ENCODE measurements at places on chromosomes 3 and 15.

- no peak for DNase-seq
These were observed 202.8 kb downstream of the RSRC1 start for GRCh38 chr3:158312560-158313141.

- DNase-seq: no peak
These were observed 5.3 kb downstream of the FGD5 start for GRCh38 chr3:14823910-14824629.

GRCh38 chr15:76576523-76577279 is 240.1 kb downstream of the ISL2 start:
- peak; percentile 31 for DNase-seq

DNA sequence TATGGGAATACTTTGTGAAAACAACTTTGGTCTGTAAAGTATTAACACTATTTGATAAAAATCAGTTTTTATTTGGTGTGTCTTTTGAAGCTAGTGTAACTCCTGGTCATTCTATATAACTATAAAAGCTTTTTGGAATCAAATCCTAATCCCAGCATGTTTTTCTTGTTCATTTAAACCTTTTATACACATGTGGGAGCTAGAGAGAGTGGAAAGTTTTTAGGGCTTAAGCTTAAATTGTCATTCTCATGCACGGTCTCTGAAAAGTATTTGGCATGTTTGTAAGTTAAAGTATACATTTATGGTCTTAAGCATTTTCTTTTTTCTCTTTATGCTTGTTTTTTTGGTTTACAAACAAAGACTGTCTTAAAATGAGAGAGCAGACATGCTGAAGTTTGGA is 83.4 kb upstream of the RARB start:
- no peak for DNase-seq

GRCh38 chr15:29344474-29344873 is 74.9 kb upstream of the NSMCE3 start:
- DNase-seq: no peak

DNA sequence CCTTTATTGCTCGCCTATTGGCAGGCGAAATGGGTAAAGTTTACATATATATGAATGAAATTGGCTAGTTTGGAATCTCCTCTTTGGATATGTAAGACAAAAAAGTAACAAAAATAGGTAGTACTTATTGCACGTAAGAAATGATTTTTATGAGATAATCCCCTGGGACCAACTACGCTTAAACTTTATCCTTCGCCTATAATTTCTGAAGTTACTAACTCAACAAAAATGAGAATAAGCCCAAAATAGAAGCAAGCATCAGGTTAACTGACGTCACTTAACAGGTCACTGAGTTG is 438 bp upstream of the SLC49A4 start:
- peak; percentile 16 for DNase-seq

DNA sequence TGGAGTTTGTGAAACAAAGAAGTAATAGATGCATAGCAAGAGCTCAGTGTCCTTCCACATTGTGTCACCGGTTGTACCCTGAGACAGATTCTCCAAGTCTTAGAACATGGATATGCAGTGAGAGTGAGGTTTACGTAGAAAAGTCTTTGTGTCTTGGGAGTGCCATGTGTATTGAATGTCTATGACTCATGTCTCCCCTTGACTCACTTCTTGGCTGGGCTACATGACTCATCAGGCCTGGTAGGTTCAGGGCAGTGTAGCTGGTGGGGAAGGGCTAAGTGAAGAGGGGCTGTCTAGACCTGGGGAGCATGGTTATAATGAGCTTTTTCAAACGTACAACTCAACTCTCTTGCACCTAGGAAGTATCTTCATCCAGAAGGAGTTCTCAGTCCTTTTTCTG is 167.4 kb downstream of the GAP43 start:
- DNase-seq: no peak

GRCh38 chr3:17055374-17056276 is 170.9 kb downstream of the PLCL2 start:
- peak; percentile 71 for DNase-seq

- no peak for DNase-seq
These were observed 7.4 kb upstream of the RIOX2 start for GRCh38 chr3:97979610-97980009.

DNA sequence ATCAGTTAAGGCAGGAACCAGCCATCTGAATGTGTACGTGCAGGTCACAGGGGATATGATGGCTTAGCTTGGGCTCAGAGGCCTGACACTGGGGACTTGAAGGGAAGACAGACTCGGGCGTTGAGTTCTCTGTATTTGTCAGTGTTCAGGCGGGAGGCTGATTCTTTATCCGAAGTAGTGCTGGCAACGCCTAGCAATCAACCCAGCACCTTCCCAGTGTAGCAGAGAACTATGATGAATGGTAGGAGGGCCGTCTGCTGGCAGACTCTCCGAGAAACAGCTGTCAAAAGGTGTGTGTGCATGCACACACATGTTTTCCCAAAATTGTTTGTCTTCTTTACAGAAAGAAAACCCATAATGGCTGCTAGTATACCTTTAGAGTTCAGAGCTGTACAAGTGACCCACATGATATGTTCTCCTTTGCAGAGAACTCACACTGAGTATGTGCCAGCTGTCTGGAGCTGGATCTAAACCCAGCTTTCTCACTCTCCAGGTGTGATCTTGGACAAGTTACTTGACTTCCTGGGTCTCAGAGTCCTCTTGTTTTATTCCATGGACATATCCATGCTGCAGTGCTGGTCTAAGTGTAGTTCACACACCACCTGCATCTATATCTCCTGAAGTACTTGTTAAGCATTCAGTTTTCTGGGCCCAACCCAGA is 74.5 kb upstream of the LARS2 start:
- DNase-seq: no peak

DNA sequence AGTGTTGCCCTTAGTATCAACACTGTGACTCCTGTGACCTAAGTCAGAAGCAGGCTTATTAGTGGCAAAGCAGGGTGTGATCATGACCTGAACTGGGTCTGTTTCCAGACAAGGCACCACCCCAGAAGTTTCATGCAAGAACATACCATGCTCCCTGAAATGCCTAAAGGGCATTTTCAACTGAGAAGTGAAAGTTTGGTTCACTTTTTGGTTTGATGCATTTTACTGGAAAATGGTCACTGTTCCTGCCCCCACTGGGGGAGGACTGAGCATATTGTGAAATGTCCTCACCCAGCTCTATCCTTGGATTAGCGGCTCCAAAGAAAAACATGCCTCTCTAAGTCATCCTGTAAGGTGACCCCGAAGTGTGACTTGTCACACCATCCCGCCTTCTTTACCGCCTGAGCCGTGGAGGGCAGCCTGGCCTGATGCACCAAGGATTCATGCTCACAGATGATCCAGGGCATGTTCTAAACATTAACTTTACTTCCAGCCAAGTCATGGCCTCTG is 3.1 kb upstream of the FAM240A start:
- no peak for DNase-seq

- no peak for DNase-seq
These were observed 810 bp upstream of the MEF2A start for GRCh38 chr15:99565049-99565298.

GRCh38 chr3:120604382-120604781 is 8.2 kb downstream of the NDUFB4 start:
- DNase-seq: no peak

DNA sequence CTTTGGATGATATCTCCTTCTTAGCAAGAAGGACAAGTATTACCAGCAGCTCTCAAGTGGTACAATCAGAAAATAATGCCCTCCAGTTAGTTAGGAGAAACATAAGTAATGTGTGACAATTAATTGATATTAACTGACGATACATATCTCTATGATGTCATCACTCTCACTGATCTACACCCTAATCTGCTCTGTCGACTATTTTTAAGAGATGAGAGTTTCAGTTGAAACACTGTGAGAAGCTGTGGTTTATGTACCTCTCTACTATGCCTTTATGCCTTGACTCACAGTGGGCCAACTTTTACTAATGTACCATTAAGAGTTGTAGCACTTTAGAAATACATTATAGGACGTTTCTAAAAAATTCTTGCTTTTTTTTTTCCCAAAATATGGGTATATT is 8.6 kb downstream of the CEP152 start:
- DNase-seq: no peak

GRCh38 chr3:99248130-99248529 is 346.6 kb upstream of the DCBLD2 start:
- peak; percentile 31 for DNase-seq

DNA sequence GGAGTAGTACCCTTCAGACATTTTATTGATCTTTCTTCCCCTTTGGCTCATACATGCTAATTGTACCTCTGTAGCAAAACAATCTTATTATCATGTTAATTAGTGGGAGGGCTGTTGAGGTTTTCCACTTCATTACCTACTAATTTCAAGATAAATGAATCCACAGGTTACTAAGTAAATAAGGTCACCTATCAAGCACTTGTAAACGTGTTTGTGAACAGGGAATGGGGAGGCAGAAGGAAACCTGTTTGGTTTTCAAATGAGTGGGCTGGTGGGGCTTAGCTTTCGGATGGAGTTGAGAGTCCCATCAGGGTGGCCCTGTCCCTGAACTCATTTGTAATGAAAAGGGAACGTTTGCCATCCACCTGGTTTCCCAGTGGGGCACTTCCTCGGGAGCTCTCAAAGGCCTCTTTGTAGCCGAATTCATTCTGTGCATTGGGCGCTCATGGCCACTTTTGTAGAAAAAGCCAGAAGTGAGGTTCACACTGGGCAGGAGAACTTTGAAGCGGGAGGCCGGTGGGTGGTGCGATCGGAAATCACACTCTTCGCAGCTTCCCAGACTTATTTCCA is 419.8 kb upstream of the NR2F2 start:
- DNase-seq: no peak

GRCh38 chr3:168087539-168087938 is 8.2 kb downstream of the GOLIM4 start:
- DNase-seq: no peak

DNA sequence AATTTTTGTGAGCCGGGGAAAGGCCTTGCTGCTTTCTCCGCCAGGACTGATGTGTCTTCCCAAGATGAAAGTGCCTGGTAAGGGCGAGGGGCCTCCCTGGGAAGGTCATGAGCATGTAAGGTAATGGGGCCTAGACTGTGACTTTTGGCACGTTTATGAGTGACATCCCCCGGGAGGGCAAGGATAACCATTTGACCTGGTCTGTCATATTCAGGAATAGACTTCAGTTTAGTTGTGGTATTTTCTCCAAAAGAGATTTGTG is 631 bp upstream of the CNBP start:
- no peak for DNase-seq

GRCh38 chr3:190773948-190774347 is 88.5 kb downstream of the GMNC start:
- DNase-seq: no peak

DNA sequence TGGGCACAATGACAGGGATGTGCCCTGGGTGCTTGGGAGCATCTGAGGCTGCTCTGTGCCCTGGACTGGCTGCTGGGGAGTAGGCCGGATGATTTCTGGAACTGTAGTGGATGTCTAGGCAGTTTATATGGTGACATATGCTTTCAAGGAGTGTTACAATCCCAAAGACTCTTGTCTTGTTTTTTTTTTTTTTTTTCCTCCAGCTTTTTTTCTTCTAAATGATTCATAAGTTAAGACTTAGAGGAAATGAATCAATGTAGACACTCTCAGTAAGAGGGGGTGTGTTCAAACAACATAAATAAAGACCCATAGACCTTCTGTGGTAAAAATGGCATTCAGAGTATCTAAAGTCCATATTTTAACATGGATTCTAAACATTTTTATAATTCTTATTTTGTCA is 706.1 kb upstream of the GOLIM4 start:
- DNase-seq: peak; percentile 61

DNA sequence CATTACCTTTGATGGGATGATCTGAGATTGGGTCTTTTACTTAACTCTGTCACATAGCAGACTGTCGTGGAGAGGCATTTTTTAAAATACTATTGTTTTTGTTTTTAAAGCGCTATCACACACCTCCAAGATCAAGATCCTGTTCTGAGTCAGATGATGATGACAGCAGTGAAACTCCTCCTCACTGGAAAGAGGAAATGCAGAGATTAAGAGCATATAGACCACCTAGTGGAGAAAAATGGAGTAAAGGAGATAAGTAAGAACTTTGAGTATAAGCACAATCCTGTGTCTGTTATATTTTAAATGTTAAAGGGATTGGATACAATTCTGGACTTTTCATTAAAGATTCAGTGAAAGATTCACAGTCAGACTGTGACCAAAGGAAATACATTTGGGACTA is 18.4 kb upstream of the ZBTB47 start:
- DNase-seq: no peak

GRCh38 chr3:25429361-25430286 is 1.6 kb downstream of the RARB start:
- no peak for DNase-seq

DNA sequence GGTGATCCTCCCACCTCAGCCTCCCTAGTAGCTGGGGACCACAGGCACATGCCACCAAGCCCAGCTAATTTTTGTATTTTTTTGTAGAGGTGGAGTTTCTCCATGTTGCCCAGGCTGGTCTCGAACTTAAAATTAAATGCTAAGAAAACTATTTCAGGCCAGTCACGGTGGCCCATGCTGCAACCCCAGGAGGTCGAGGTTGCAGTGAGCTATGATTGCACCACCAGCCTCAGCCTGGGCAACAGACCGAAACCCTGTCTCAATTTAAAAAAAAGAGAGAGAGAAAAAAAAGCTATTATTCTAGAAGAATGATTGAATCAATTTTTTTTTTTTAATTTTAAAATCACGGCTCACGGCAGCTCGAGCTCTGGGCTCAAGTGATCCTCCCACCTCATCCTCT is 4.7 kb downstream of the SLC51A start:
- DNase-seq: no peak

DNA sequence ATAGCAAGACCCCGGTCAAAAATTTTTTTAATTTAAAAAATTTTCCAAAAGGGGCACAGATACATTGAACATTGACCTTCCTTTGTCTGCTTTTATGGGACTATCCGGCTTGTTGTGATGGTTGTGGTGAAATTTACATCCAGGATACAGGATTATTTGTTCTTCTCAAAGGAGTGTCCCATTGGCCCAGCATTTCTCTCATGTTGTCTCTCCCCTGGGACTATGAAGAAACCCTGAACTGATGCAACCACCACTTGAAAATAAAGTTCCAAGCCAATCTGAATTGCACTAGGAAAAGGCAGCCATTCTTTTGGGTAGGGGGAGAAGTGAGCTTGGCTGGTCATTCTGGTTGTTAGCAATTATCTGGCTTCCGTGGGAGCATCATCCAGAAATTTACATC is 58.4 kb downstream of the PPARG start:
- no peak for DNase-seq

- no peak for DNase-seq
These were observed 88.7 kb downstream of the GABRG3 start for GRCh38 chr15:27059610-27060202.

GRCh38 chr3:184361932-184362667 is 590 bp downstream of the POLR2H start:
- no peak for DNase-seq

GRCh38 chr3:14698601-14699244 is 23.8 kb downstream of the C3orf20 start:
- no peak for DNase-seq

- DNase-seq: no peak
These were observed 1.1 kb downstream of the TICRR start for GRCh38 chr15:89576417-89576773.

DNA sequence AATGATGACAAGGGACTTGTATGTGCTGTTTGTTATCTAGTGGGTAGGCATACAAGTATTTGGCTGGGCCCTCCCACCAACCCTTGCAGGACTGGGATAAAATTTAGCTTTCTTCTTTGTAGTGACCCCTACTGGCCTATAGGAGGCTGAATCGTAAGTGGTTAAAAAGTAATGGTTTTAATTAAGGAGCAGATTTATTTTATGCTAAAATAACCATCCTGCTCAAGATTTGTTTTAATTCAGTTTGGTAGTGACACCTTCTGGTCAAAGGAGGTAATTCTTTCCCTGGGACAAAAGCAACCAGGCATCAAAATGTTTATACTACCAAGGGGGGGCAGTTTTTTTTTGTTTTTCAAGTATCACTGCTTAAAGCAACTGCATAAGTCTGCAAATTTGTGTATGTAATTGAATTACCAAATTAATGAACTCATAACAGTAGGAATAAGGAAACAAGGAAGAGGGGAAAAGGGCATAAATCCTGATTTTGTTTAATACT is 70.7 kb downstream of the TOP2B start:
- DNase-seq: peak; percentile 54
